ENCODE measurements at places on chromosomes 1 and 21. TPM values are rescaled to one million over a fixed set of nuclear protein-coding genes. Genes with fewer than 3 reads are reported as not detected.

The PLD5 gene
- not detected for total RNA-seq

The ENO1 gene
- total RNA-seq: 1,079 TPM

The C1QA gene
- 1.1 TPM for total RNA-seq

The CDA gene
- total RNA-seq: 0.59 TPM

The NHLH1 gene
- under 0.01 TPM for total RNA-seq

The XCL2 gene
- not detected for total RNA-seq

The CNST gene
- total RNA-seq: 21.2 TPM

The ARPC5 gene
- 156 TPM for total RNA-seq

The H6PD gene
- 51.4 TPM for total RNA-seq

The RLF gene
- total RNA-seq: 26.2 TPM

The PLA2G5 gene
- 2.9 TPM for total RNA-seq

The CNKSR1 gene
- under 0.01 TPM for total RNA-seq

The CD1E gene
- not detected for total RNA-seq

The TMOD4 gene
- not detected for total RNA-seq

The TFAP2E gene
- total RNA-seq: 0.29 TPM

The SPRR1A gene
- total RNA-seq: not detected

The OR2L5 gene
- total RNA-seq: not detected

The FOXD3 gene
- total RNA-seq: not detected

The PPM1J gene
- 0.59 TPM for total RNA-seq

The KCNJ6 gene
- total RNA-seq: 0.36 TPM

The PER3 gene
- 24.2 TPM for total RNA-seq

The SHISAL2A gene
- not detected for total RNA-seq

The AHDC1 gene
- 11.2 TPM for total RNA-seq

The KCND3 gene
- 6.5 TPM for total RNA-seq

The REN gene
- total RNA-seq: not detected

The TAS1R1 gene
- 0.29 TPM for total RNA-seq

The TATDN3 gene
- total RNA-seq: 14.1 TPM

The KLHDC9 gene
- total RNA-seq: 1.5 TPM

The ZNF697 gene
- total RNA-seq: 8.8 TPM

The UBXN10 gene
- under 0.01 TPM for total RNA-seq

The ATF6 gene
- 28.6 TPM for total RNA-seq

The TPM3 gene
- 306 TPM for total RNA-seq

The HES3 gene
- total RNA-seq: not detected

The POU3F1 gene
- total RNA-seq: under 0.01 TPM

The C1orf210 gene
- not detected for total RNA-seq

The ADORA1 gene
- 4.0 TPM for total RNA-seq

The HAO2 gene
- total RNA-seq: not detected

The CA6 gene
- total RNA-seq: not detected

The PCP4L1 gene
- total RNA-seq: not detected

The LRRIQ3 gene
- 0.59 TPM for total RNA-seq

The ST6GALNAC3 gene
- total RNA-seq: not detected

The GRIK1 gene
- not detected for total RNA-seq

The CCDC27 gene
- total RNA-seq: not detected

The ROR1 gene
- 46.9 TPM for total RNA-seq

The METTL13 gene
- 13.0 TPM for total RNA-seq

The CELA3B gene
- total RNA-seq: not detected

The BRDT gene
- total RNA-seq: not detected

The CCDC185 gene
- not detected for total RNA-seq

The LORICRIN gene
- not detected for total RNA-seq

The MMEL1 gene
- total RNA-seq: under 0.01 TPM

The UBL4B gene
- 1.1 TPM for total RNA-seq

The DCDC2B gene
- not detected for total RNA-seq

The CFAP126 gene
- not detected for total RNA-seq

All from osteoblast (primary cell).